ENCODE measurements at places on chromosomes 11 and 22.

GRCh38 chr22:27317971-27318428, 483.6 kb downstream of the MN1 start:
- no peak for DNase-seq
- no peaks in the 10 kb centered on the region for H3K36me3 ChIP-seq
- peaks cover 7% of the 10 kb centered on the region for H3K27me3 ChIP-seq
- H3K4me3 ChIP-seq: no peak overlapping the region
- H3K4me1 ChIP-seq: peaks cover 16% of the 10 kb centered on the region

DNA sequence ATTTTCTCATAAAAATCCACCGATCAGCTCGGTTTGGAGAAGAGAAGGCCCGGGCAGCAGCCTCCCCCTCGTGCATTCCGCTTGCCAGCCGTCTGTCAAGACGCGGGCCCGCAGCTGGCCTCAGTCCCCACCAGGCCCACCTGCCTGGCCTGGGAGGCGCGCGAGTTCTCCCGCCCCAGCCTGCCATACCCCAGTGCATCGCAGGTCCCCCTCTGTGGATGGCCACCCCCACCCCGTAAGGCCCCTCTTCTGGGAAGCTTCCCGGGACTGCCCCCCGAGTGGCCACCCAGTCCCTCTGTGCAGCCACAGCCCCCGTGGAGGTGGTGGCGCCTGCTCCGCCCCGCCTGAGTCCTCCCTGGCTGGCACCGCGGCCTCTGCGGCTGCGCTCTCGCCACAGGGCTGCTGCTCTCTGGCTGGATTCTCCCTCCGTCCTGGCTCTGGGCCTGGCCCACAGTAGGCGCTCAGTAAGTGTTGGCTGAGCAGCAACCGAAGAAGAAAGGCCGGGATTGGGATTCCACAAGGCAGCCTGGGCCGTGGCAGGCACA, 74.0 kb upstream of the TCF20 start:
- H3K36me3 ChIP-seq: no peaks in the 10 kb centered on the region
- H3K4me3 ChIP-seq: peak overlapping the region; percentile 20
- H3K27ac ChIP-seq: peak overlapping the region; percentile 28
- no peak for DNase-seq
- no peaks in the 10 kb centered on the region for H3K27me3 ChIP-seq

DNA sequence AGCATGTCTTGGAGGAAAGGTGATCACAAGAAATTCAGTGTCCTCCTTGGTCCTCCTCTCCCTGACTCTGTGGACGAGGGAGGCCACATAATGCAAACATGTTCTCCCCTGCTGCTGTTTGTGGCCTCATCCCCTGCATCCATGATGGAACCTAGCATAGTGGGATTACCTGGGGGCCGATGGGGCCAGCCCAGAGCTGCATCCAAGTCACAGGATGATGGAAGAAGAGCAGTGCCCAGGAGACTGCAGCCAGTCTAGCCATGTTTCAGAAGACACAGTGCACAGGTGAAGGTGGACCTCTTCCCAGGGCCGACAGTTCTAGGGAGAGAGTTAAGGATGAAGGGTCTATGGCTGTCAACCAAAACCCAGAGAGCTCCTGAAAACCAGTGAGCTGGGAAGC, 213.6 kb upstream of the B3GAT1 start:
- H3K4me3 ChIP-seq: no peak overlapping the region
- no peaks in the 10 kb centered on the region for H3K4me1 ChIP-seq
- H3K27me3 ChIP-seq: no peaks in the 10 kb centered on the region
- DNase-seq: no peak
- no peaks in the 10 kb centered on the region for H3K36me3 ChIP-seq

- no peak overlapping the region for H3K27ac ChIP-seq
- no peak for DNase-seq
- no peaks in the 10 kb centered on the region for H3K36me3 ChIP-seq
- no peaks in the 10 kb centered on the region for H3K4me1 ChIP-seq
Measured at GRCh38 chr22:34055525-34056200, 135.4 kb upstream of the LARGE1 start.

DNA sequence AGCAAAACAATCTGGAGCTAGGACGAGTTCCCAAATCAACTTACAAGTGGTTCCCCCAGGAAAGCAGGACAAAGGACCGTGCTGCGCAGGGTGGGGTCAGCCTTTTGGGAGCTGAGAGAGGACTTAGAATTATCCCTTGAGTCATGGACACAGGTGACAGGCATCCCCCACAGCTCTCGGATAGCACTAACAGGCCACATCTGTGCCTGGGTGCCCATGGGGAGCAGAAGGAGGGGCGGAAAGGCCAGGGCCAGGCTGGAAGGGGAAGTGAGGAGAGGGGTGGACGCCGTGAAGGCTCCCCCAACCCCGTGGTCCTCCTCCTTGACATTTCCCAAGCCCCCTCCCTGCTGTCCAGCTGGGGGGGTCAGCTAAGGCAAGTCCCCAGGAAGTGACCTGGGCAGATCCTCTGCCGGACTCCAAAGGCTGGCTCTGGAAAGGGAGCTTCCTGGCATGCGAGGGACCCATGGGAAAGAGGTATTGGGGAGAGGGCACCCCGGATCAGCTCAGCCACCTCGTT, 31.6 kb upstream of the A4GALT start:
- no peaks in the 10 kb centered on the region for H3K36me3 ChIP-seq
- no peaks in the 10 kb centered on the region for H3K27me3 ChIP-seq
- H3K27ac ChIP-seq: peak overlapping the region; percentile 25
- no peak for DNase-seq
- H3K4me1 ChIP-seq: no peaks in the 10 kb centered on the region

DNA sequence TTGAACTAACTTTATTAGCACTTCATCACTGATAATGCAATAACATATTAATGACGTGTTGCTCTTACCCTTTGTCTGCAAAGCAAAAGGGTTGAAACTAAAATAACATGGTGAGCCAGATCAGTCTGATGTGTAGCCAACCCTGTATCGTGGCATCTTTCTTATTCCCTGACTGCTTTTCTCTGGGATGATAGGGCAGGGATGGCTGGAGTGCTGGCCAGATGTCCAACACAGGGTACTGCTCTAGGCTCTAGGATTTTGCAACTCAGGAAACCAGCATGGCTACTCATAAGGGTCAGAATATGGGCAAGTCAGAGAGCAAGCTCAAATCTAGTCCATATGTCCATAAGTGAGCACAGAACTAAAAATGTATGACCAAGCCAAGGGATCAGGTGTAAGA, 129.1 kb downstream of the SLC17A6 start:
- H3K36me3 ChIP-seq: no peaks in the 10 kb centered on the region
- H3K27me3 ChIP-seq: no peaks in the 10 kb centered on the region
- no peak overlapping the region for H3K4me3 ChIP-seq
- no peaks in the 10 kb centered on the region for H3K4me1 ChIP-seq
- DNase-seq: no peak
- no peak overlapping the region for H3K27ac ChIP-seq

DNA sequence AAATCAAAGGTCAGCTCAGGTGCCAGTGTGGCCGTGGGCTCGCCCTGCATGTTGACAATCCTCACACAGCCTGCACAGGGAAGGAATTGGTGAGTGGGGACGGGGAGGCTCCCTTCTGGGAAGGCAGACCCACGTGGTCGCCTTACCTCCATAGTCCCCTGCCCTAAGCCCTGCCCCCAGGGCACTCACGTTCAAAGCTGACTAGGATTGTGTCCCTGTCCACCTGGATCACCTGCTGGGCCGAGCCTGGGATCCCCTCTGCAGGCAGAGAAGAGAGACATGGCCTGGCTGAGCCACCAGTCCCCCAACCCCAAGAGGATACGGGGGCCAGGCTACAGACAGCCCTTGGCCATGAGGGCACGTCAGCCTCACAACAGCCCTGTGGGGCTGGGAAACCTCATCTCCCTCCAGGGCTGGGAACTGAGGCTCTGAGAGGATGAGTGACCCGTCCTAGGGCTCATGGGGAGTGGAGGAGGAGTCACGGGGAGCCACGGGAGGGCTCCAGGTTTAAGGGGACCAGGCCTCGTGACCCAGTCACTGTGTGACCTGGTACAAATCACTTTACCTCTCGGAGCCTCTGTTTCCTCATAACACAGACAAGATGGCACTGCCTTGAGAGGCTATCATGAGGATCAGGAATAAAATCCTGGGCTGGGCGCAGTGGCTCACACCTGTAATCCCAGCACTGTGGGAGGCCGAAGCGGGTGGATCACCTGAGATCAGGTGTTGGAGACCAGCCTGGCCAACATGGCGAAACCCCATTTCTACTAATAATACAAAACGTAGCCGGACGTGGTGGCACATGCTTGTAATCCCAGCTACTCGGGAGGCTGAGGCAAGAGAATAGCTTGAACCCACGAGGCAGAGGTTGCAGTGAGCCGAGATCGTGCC, 12.1 kb upstream of the SF1 start:
- H3K27ac ChIP-seq: no peak overlapping the region
- H3K4me1 ChIP-seq: no peaks in the 10 kb centered on the region
- H3K36me3 ChIP-seq: peaks cover 3% of the 10 kb centered on the region
- DNase-seq: no peak
- no peaks in the 10 kb centered on the region for H3K27me3 ChIP-seq

GRCh38 chr11:69523453-69523852, 42.0 kb downstream of the LINC01488 start:
- no peaks in the 10 kb centered on the region for H3K27me3 ChIP-seq
- no peaks in the 10 kb centered on the region for H3K36me3 ChIP-seq
- no peak overlapping the region for H3K4me3 ChIP-seq
- no peak for DNase-seq
- H3K4me1 ChIP-seq: no peaks in the 10 kb centered on the region
- no peak overlapping the region for H3K27ac ChIP-seq

GRCh38 chr11:84136926-84137325, 850.8 kb upstream of the CCDC90B start:
- peaks cover 4% of the 10 kb centered on the region for H3K4me1 ChIP-seq
- no peaks in the 10 kb centered on the region for H3K36me3 ChIP-seq
- no peak overlapping the region for H3K4me3 ChIP-seq
- no peak overlapping the region for H3K27ac ChIP-seq
- DNase-seq: no peak

GRCh38 chr11:75386942-75387630, 12.2 kb upstream of the RPS3 start:
- peaks cover 5% of the 10 kb centered on the region for H3K4me1 ChIP-seq
- DNase-seq: no peak
- no peaks in the 10 kb centered on the region for H3K36me3 ChIP-seq
- H3K27ac ChIP-seq: no peak overlapping the region
- H3K27me3 ChIP-seq: no peaks in the 10 kb centered on the region

DNA sequence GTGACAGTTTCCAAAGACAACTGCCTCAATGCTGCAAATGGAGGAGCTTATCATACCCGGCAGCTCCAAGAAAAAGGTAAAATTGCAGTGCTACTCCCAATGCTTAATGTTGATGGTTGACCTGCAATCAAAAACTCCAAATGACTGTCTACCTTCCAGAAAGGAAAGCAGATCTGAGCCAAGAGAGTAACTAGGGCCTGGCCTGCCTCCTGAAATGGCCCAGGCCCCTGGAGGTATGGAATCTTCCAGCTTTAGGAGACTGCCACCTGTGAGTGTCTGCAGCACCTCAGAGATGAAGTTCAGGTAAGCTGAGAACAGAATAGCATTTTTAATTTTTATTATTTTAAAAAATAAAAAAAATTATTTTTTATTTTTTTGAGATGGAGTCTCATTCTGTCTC, 23.7 kb downstream of the EXPH5 start:
- no peaks in the 10 kb centered on the region for H3K4me1 ChIP-seq
- no peak overlapping the region for H3K27ac ChIP-seq
- no peaks in the 10 kb centered on the region for H3K27me3 ChIP-seq

DNA sequence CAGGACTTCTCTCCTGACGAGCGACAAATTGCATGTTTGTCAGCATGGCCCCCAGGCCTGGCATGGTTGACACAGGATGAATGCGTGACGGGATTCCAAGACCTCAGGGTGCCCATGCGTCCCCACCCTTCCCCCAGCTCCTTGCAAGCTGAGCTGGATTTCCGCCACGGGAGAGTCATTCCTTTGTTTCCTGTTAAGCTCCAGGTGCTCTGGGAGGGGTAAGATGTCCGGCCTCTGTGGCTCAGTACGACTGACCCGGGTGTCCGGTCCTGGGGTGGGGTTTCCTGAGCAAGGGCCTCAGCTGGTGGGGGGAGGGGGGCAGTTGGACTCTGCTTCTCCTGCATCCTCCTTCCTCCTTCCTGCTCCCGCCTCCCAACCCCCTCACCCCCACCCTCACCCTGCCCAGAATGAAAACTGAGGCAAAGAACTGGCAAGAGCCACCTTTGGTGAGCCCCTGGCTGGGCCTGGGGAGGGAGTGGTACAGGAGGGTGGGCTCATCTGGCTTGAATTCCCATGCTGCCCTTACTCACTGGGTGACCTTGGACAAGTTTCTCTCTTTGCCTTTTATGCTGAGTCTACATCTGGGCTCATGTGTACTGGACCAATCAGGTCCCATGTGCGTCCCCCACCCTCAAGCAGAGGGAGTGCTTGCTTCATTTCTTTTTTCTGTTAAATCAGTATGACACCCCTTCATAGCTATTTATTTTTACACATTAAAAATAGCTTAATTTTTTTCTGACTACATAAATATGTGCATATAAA, 2.5 kb downstream of the CDC42EP2 start:
- H3K27me3 ChIP-seq: no peaks in the 10 kb centered on the region
- peak overlapping the region; percentile 76 for H3K4me3 ChIP-seq
- H3K4me1 ChIP-seq: peaks cover 22% of the 10 kb centered on the region
- H3K36me3 ChIP-seq: no peaks in the 10 kb centered on the region
- peak; percentile 56 for DNase-seq

GRCh38 chr11:61526956-61527731, 18.6 kb downstream of the LRRC10B start:
- no peak overlapping the region for H3K27ac ChIP-seq
- no peaks in the 10 kb centered on the region for H3K27me3 ChIP-seq
- no peaks in the 10 kb centered on the region for H3K36me3 ChIP-seq
- DNase-seq: no peak
- no peak overlapping the region for H3K4me3 ChIP-seq

DNA sequence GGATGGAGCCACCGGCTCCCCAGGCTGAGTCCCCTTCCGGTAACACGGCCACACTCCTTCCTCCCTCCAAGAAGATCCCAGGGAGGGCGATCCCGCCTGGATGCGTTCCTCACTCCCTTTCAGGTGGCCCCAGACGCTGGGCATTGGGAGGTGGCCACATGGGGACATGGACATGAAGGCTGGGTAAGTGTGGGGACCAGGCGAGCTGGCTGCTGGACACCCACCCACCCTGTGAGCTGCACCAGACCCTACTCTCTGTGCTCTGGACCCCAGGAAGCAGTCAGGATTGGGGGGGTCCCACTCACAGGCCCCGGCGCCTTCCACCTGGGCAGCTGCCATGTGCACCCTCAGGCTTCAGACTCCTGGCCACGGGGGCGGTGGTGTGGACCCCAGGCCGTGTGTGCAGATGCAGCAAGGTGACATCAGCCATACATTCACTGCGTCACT, 932.8 kb downstream of the BRD1 start:
- no peaks in the 10 kb centered on the region for H3K36me3 ChIP-seq
- H3K4me3 ChIP-seq: no peak overlapping the region
- no peak for DNase-seq
- H3K27me3 ChIP-seq: no peaks in the 10 kb centered on the region
- H3K4me1 ChIP-seq: peaks cover 22% of the 10 kb centered on the region
